IPS DF 19.7 (cell line): ENCODE measurements at places on chromosomes 5 and 9.

DNA sequence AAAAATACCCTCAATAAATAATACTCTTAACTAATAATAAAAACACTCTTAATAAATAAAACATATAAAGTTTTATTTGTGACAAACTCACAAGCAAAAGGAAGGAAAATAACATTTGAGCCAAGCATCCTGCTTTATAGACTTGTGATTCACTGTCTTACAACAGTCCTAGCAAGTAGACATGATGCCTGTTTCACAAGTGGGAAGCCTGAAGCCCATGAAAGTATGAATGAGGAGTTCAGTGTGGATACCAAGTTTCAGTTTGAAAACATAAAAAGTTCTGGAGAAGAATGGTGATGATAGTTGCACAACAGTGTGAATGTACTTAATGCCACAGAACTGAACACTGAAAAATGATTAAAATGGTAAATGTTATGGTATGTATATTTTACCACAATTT lies 10.9 kb downstream of the HABP4 start:
- DNase-seq, result no peak

GRCh38 chr9:136944212-136944518 lies 373 bp downstream of the FBXW5 start:
- no peak for DNase-seq

- DNase-seq, result no peak
Measured at GRCh38 chr5:33939556-33940262, 3.5 kb downstream of the RXFP3 start.

DNA sequence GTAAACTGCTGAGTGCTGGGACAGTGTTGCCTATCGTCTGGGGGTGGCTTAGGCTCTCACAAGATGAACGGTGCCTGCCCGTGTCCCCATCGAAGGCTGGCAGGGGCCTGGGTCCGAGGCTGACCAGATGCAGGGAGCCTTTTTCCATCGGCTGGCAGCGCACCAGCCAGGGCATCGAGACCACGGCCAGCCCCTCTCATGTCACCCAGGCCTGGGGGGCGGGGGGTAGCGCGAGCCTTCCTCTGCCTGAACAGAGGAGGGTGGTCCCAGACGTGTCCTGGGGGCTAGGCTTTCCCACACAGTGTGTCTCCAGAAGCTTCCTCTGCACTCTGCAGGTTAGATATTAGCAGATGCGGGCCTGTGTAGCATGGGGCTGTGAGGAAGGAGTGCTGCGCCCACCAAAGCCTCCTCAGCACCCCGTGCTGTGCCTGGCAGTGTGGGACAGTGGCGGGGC lies 17.3 kb downstream of the FGD3 start:
- no peak for DNase-seq

DNA sequence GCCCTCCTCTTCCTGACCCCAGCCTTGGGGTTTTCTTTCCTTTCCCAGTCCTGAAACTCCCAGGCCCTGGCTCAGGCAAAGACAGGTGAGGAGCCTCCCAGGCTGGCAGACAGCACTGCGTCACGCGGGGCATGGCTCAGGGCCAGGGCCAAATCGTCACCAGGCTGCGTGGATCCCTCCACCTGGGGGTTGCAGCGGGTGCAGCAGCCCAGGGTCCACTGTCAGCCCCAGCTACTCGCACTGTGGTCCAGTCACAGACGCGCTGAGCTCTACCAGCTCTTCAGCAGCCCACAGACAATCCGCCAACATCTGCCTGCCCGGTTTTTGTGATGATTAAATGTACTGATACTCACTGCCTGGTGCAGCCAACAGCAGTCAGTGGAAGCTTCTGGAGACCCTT lies 12.1 kb downstream of the FAM78A start:
- no peak for DNase-seq

- DNase-seq, result no peak
Measured at GRCh38 chr5:139395844-139396640, 1.1 kb upstream of the PROB1 start.

GRCh38 chr9:126145887-126146253 lies 180.8 kb upstream of the MVB12B start:
- DNase-seq, result no peak

DNA sequence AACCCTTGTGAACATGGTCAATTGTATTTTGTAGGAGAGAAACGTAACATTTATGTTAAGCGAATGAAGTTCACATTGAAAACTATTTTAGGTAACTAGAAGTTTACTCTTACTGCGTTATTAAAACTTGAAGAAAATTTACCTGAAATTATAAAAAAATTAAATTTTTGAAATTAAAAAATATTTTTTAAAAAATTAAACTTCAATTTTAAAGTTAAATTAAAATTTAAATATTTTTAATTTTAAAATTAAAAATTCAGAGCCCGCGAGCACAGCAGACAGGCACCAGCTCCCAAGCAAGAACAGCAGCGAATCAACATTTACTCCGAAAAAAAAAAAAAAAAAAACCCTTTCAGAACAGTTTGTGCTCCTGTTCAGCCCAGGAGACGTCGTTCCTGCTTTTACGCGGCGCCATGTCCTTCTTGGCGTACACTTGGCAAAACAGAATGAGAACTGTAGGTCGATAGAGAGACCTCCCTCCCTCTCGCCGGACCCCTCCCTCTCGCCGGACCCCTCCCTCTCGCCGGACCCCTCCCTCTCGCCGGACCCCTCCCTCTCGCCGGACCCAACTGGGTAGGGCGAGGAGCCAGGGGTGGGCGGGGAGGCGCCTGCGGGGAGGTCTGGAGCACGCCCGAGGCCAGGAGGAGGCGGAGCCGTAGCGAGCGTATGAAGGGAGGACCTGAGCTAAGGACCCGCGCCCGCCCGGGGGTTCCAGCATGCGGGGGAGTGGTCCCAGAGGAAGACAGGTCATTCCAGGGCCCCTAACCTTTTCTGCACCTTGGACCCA lies 235.8 kb downstream of the ROR2 start:
- DNase-seq, result peak; percentile 60

- no peak for DNase-seq
Measured at GRCh38 chr5:115309751-115310370, 13.4 kb upstream of the CCDC112 start.

- DNase-seq, result no peak
Measured at GRCh38 chr5:106189121-106189809, 1481.5 kb downstream of the EFNA5 start.

DNA sequence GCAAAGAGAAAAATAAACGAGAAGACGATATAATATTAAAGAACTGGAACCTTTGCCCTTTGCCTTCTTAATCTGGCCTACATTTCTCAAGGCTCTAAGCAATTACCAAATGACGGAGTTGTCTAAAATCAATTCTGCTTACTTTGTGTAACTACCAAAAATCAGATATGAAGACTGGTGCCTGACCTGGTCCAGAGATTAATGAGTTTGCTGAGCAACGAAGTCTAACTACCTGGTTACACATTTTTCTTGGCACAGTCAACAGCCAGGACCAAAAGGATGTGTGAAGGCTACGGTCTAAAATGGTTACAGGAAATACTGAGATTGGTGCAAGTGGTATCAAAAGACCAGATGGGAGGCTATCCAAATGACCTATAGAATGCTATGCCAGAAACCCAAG lies 17.8 kb upstream of the IFNE start:
- no peak for DNase-seq

- DNase-seq, result no peak
Measured at GRCh38 chr5:143406408-143406807, 2.9 kb upstream of the NR3C1 start.

GRCh38 chr9:34170237-34170991 lies 8.4 kb upstream of the UBAP1 start:
- DNase-seq, result no peak

GRCh38 chr5:91382530-91383026 lies 539 bp downstream of the ARRDC3 start:
- DNase-seq, result no peak

- no peak for DNase-seq
Measured at GRCh38 chr5:8327016-8327415, 458.1 kb downstream of the MTRR start.

DNA sequence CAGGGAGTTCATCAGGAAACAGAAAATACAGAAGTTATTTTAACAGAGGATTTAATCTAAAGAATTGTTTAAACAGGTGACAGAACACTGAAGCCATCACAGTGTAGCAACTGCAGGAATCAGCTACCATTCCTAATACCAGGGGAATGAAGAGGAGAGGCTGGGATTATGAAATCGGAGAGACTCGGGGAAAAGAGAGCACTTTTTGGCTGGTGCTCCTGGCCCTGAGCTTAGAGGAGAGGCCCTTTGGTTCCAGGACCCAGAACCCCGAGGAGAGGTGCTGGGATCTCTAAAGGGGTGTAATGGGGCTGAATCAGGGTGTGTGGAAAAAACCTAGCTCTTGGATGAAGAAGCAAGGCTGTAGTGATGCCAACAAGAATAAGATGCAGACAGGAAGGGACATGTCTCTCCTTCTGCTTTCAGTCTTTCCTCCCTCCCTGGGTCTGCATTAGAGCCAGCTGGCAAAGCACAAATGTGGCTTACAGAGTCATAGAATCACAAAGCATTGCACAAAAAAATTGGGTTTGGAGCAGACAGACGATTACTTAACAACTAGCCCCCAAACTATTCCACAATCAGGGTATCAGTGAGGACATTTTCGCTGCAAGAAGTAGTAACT lies 11.6 kb upstream of the SFXN1 start:
- DNase-seq, result no peak

- DNase-seq, result no peak
Measured at GRCh38 chr5:75668977-75669689, 48.1 kb downstream of the POC5 start.

DNA sequence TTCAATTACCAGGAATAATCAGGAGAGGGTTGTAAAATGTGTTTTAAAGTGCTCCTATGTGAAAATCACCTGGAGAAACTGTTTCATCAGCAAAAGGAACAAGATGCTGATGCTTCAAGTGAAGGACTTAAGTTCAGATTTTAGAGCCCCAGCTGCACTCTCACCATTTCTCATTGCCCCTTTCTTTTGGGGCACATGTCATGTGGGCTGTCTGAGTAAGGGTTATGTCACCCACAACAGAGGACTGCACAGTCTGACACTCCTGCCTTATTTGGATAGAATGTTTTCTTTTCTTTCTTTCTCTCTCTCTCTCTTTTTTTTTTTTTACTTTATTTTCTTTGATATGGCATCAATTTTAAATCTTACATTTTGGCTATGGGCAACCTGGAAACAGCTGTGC lies 204.1 kb upstream of the EFNA5 start:
- no peak for DNase-seq

DNA sequence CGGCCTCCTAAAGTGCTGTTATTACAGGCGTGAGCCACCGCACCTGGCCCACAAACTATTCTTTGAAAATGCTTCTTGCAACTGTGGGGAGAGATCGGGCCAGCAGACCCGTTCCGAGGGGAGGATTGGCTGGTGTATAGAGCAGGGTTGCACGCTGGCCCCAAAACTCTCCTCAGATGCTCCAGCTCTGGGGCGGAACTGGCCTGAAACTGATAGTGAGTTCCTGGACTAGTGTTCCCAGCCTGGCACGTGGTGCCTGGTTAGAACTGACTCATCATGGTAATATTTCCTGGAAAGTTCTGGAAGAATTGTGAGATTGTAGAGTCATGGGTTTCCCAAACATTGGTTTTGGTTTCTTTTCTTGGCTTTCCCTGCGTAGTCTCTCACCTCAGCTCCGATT lies 120.5 kb downstream of the FBXL7 start:
- no peak for DNase-seq
